ENCODE measurements at places on chromosomes 12 and 14.

- no peak for DNase-seq
Observed at GRCh38 chr12:3223601-3224529, 146.7 kb downstream of the TSPAN9 start.

DNA sequence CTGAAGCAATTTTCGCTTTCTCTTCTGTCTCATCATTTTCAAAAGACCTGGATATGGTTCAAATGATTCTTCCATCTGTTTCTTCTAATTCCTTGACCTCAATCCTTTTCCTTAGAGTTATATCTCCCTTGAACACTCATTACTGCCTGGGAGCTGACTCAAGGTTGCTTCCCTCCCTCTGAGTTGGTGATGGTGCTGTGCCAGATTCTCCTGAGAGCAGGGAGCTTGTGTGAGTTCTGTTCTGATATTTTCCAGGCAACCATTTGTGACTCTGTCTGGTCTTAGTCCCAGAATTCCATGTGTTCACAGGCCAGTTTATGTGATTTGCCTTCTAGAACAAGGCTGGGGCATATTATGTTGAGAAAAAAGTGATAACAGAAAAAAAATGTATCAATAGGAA, 505.1 kb upstream of the SYT1 start:
- DNase-seq: no peak

DNA sequence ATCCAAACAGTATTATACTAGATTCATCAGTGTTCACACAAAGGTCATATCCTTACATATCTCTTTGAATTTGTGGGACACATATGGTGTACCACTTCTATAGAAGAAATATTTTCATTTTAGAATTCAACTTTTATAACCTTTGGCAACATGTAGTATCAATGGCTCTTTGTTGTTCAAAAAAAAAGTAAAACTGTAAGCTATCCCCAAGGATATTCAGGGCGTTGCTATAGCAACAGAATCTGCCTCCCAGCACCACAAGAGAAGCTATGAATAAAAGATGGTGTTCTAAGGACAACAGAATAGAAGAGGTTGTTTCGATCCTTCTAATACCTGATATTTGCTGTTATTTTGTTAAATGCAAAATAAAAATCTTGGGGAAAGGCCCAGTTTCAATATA, 139.3 kb downstream of the BRMS1L start:
- no peak for DNase-seq

GRCh38 chr12:14960548-14961465, 594 bp downstream of the ARHGDIB start:
- no peak for DNase-seq

DNA sequence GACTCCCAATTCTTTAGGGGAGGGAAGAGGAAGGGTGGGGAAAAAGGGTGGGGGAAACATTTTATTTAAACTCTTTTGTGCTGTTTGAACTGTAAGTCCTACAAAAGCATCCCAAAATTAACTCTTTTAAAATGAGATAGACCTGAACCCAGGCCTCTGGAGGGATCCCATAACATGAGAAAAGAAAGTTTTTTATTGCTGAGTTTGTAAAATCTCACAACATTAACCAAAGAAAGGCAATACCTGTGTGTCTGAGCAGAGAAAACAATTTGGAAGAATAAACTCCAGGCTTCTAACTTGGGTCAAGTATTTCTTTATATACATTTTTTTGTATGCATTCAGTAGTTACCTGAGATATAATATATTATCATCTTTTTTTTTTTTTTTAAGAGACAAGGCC, 107.1 kb downstream of the KSR2 start:
- DNase-seq: no peak

DNA sequence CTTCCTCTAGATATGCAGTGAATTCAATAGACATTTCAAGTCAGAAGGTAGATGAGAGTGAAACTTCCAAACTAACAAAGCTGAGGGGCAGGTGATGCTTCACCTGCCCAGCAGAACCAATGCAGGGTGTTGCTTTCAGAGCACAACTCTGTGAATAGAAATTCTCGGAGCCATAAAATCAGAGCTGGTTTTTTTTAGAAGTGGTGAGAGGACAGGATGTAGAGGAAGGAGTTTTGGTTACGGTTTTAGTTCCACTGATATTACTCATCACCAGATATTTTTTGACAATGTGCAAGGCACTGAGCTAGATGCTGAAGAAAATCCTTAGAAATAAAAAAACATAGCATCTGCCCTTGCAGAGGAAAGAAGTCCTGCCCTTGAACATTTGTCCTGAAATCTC, 62.2 kb downstream of the BMP4 start:
- DNase-seq: no peak

DNA sequence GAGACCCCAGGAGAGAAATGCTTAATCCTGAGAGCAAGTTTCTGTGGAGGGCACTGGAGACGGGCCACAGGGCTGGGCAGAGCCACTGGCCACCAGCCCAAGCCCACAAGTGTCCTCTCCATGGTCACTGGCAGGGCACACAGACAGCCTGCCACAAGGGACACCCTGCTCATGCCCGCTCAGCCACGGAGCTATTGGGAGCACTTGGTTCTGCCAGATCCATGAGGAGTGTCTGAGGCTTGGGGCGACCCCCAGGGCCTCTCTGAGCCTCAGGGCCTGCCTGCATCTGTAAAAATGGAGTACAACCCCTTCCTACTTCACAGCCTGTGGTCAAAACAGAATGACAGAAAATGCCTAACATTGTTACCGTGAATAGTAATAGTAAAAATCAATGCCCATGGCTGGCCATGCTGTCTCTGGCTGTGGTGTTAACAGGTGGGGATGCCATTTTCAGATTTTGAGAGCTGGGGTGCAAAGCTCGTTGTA, 3.2 kb downstream of the PGF start:
- no peak for DNase-seq

- no peak for DNase-seq
Observed at GRCh38 chr12:64600164-64600561, 10.1 kb upstream of the RASSF3 start.

DNA sequence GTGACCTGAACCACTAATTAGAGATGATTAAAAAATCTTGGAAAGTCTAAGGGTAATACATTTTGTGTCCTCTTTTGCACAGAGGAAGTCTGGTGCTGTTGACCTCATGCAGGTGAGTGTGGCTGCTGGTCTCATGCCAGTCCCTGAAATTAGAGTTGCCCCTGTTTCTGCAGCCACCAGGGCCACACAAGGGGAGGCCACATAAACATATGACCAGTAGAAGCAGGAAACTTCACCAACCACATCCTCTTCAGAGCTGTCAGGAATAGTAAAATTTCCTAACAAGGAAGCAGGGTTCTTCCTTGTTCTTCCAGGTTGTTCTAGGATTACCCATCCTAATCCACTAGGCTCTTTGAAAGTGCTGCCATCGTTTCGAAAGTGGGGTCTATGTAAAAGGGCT, 28.3 kb downstream of the PSMA6 start:
- DNase-seq: no peak

DNA sequence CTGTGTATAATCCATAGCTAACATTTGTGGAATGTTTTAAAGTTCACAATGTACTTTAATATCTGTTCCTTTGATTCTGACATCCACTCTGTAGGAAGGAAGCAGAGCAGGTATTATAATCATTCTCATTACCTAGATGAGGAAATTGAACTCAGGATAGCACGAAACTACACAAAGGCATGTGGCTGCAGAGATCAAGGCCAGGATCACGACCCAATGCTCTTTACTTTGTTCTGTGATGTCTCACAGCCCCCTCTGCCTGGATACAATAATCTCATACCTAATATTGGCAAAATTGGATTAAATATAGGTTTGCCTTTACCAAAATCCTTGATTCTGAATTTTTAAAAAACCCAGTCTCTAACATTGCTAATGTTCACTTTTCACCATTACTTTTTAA, 298.0 kb upstream of the KITLG start:
- no peak for DNase-seq

GRCh38 chr12:94762259-94762942, 112.0 kb upstream of the TMCC3 start:
- DNase-seq: no peak

- DNase-seq: no peak
Observed at GRCh38 chr14:72291908-72292688, 359.9 kb downstream of the RGS6 start.

DNA sequence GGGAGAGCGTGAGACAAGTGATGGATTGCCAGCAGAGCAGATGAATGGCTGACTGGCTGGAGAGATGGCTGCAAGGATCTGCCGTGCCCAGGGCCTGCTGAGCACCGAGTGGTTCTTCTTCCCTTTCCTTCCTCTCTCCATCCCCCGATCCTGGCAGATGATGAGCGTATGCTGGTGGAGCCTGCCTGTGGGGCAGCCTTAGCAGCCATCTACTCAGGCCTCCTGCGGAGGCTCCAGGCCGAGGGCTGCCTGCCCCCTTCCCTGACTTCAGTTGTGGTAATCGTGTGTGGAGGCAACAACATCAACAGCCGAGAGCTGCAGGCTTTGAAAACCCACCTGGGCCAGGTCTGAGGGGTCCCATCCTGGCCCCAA, 15.5 kb downstream of the SDSL start:
- no peak for DNase-seq

GRCh38 chr14:101115652-101116051, 212.1 kb upstream of the RTL1 start:
- DNase-seq: no peak

GRCh38 chr12:132162508-132163031, 18.3 kb downstream of the NOC4L start:
- DNase-seq: no peak

- no peak for DNase-seq
Observed at GRCh38 chr12:52495389-52495788, 2.3 kb upstream of the KRT6A start.

DNA sequence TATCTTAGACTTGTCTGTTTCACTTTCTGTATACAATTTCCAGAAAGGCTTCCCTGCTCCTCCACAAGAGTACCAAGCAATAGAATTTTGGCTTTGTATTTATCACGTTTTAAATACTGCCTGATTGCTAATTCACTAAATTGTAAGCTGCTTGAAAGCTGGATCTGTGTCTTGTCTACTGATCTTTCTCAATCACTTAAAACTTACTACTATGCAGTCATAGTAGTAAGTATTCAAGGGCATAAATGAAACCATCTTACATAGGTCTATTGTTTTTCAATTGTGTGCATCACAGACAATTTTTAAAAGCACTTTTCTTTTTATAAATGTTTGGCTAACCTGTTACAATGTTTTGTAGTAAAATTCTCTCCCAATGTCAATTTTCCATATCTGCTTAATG, 1.2 kb upstream of the GLIPR1L2 start:
- no peak for DNase-seq

DNA sequence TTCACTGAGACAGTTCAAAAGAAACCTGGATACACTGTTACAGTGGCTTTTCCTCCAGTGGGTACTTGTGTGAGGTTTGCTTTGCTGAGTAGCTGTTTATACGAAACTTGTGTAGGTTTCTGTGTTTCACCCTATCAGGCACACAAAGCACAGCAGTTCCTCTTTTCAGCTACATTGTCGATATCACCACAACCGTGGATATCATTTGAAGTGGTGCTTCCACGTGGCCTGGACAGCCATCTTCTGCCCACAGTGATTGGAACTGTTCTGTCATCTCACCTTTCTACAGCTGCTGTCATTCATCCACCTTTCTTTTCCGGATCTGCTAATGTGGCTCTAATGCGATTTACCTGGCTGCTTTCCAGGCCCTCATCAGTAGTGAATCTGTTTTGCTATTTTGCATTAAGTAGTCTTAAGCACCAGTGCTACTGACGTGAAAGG, 368.8 kb downstream of the SYT1 start:
- DNase-seq: no peak

DNA sequence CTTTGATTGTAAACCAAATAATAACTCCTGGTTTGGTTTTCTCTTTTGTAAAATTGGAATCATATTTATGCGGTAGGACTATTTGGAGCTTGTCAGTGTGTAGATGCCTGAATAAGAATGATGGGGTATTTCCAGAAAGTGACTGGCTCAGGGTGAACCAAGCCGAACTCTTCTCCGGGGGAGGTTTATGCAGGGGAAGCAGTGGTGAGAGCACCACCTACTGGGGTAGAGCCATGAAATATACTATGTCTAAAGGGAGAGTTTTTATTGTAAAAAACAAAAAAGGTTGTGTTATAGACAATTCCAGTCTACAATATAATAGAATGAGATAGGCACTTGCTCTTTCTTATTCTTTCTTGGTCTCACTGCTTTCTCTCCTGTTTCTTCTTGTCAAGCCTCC, 222.9 kb upstream of the SLC16A7 start:
- DNase-seq: no peak

- DNase-seq: no peak
Observed at GRCh38 chr12:32611986-32612385, 67.1 kb upstream of the DNM1L start.
